ENCODE measurements at places on chromosomes 5 and 9. TPM values are rescaled to one million over a fixed set of nuclear protein-coding genes. Genes with fewer than 3 reads are reported as not detected.

OMD gene
- not detected for total RNA-seq

RPL37 gene
- total RNA-seq: 35.3 TPM

ANKHD1 gene
- total RNA-seq: 46.4 TPM

CETN3 gene
- total RNA-seq: 2.5 TPM

NTNG2 gene
- total RNA-seq: 0.54 TPM

LIFR gene
- total RNA-seq: 10.4 TPM

TMOD1 gene
- total RNA-seq: 0.18 TPM

SHROOM1 gene
- 1.4 TPM for total RNA-seq

GABRG2 gene
- total RNA-seq: not detected

RHOBTB3 gene
- 447 TPM for total RNA-seq

ADAMTS12 gene
- 51.3 TPM for total RNA-seq

DOCK2 gene
- 1.4 TPM for total RNA-seq

SHISAL2B gene
- not detected for total RNA-seq

TXNDC8 gene
- not detected for total RNA-seq

PCDHB14 gene
- 0.28 TPM for total RNA-seq

PCDHGB5 gene
- 17.5 TPM for total RNA-seq

ADAMTS19 gene
- total RNA-seq: 0.28 TPM

SLC34A3 gene
- total RNA-seq: not detected

ADAMTS13 gene
- under 0.01 TPM for total RNA-seq

TRMO gene
- 19.9 TPM for total RNA-seq

SNAPC4 gene
- 3.1 TPM for total RNA-seq

PHYHD1 gene
- total RNA-seq: 2.2 TPM

OTULIN gene
- total RNA-seq: 20.3 TPM

HEMGN gene
- total RNA-seq: not detected

DMRT2 gene
- total RNA-seq: not detected

LCN9 gene
- total RNA-seq: not detected

ARHGEF39 gene
- 2.5 TPM for total RNA-seq

ACTBL2 gene
- total RNA-seq: 1.7 TPM
